ENCODE measurements at places on chromosomes 1 and 21.

DNA sequence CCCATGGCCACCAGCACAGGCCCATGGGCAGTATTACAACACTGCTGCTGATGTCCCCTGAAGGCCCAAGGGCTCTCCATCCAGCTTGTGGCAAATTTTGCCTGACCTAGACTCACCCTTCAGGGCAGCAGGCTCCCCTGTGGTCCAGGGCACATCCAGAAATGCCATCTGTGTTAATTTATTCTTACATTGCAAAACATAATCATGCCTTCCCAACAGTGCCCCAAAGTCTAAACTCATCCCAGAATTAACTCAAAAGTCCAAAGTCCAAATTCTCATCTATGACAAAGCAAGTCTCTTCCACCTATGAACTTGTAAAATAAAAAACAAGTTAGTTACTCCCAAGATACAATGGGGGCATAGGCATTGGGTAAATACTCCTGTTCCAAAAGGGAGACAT, 13.3 kb downstream of the VN1R5 start:
- no peak for DNase-seq

DNA sequence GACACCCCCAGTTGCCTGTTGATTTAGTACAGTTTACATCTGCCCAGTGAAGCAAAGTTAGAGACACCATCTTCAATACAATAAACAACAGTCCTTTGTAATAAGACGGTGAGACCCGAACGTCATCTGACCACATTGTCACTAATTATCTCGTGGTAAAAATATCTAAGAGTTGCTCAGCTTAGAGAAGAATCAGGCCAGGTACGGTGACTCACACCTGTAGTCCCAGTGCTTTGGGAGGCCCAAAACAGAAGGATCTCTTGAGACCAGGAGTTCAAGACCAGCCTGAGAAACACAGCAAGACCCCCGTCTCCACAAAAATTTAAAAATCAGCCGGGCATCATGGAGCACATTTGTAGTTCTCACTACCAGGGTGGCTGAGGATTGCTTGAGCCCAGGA, 53.5 kb downstream of the CD34 start:
- DNase-seq: no peak

GRCh38 chr1:22738522-22738921, 27.9 kb downstream of the EPHB2 start:
- no peak for DNase-seq

GRCh38 chr1:109837852-109838570, 72.6 kb upstream of the CSF1 start:
- DNase-seq: no peak

- peak; percentile 69 for DNase-seq
Observed at GRCh38 chr1:29235955-29236711, at the start of gene PTPRU. Gene PTPRU, plus strand, starts transcription at chr1:29236522. Its CDS starts 123 bp downstream, at chr1:29236645.

DNA sequence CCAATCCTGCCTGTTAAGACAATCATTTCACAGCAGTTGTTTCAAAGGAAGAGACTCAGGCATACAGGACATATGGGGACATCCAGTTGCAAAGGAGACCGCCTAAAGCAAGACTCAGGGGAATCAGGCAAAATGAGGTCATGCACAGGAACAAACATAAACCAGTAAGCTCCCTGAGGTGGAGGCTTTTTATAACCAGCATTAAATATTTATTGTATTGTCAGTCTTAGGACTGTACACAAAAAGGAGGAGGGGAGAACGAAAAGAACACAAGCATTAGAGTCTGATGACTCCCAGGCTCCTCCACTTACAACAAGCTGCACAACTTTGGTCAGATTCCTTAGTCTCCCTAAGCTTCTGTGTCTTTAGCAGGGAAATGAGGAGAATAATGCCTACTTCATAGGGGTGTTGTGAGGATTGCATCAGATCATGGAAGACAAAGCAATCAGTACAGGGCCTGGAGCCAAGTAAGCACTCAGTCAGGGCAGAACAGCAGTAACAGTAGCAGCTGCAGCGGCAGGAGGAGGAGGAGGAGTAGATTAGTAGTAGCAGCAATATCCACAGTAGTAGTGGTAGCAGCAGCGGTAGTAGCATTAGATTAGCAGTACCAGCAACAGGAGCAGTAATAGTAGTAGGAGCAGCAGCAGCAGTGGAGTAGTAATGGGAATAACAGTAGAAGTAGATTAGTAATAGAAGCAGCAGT, 54.2 kb upstream of the SPATA6 start:
- DNase-seq: peak; percentile 76

DNA sequence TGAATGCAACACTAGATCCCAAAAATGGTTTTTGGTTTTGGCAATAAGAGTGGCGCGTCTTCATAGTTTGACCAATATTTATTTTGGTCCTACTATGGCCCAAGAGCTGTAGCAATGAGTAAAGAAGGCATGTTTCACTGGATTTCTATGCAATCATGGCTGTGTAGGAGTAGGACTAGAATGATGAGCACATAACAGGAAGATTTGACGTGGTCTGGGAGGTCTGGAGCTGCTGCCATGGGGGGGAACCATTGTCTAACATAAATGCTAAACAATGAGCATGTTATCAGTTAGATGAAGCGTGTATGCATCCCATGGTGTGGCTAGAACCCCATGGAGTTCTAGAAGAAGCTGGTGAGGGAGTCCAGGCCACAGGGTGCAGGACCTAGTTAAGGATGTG, 38.3 kb downstream of the OLIG1 start:
- no peak for DNase-seq

- DNase-seq: no peak
Observed at GRCh38 chr1:231691618-231692259, 65.1 kb downstream of the DISC1 start.

GRCh38 chr1:229203030-229203751, 67.7 kb upstream of the RAB4A start:
- DNase-seq: no peak

GRCh38 chr1:69657971-69658370, 90.2 kb downstream of the LRRC7 start:
- DNase-seq: no peak

All from COR-L47 (cell line).